CD4-positive, alpha-beta memory T cell (primary cell): ENCODE measurements at places on chromosomes 11 and 22. TPM values are rescaled to one million over a fixed set of nuclear protein-coding genes. Genes with fewer than 3 reads are reported as not detected.

Gene CREB3L1
- not detected for total RNA-seq

Gene DAGLA
- total RNA-seq = 0.30 TPM

Gene SF1
- total RNA-seq = 805 TPM

Gene CBLIF
- not detected for total RNA-seq

Gene CTSF
- 28.1 TPM for total RNA-seq

Gene HARBI1
- total RNA-seq = 7.2 TPM

GRCh38 chr22:19691721-19692341, 22.5 kb upstream of the SEPTIN5 start:
- no peaks in the 10 kb centered on the region for H3K36me3 ChIP-seq
- H3K4me3 ChIP-seq = no peak overlapping the region
- H3K27me3 ChIP-seq = no peaks in the 10 kb centered on the region
- no peak for DNase-seq
- H3K27ac ChIP-seq = no peak overlapping the region

DNA sequence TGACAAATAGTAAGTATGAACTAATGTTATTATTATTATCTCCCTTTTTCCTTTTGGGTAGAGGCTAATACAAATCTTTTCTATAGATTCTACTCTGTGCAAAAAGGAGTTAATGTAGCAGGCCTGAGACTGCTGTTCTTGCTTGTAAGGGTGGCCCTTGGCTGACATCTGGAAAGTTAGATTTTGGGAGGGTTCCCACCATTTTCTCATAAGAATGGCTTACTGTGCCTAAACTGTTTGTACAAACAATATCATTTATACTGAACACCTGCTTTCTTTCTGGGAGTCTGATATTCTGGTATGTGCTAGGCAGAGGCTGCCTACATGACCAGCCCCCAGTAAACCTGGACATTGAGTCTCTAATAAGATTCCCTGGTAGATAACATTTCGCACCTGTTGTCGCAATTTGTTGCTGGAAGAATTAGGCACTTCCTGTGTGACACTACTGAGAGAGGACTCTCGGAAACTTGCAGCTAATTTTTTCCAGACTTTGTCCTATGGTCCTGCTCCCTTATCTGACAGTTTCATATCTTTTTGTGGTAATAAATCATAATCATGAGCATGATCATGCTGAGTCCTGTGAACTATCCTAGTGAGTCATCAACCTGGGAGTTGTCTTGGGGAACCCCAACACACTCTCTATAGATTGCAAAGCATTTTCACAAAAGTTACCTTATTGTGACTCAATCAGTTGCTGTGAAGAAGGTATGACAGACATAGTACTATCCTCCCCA, 257.7 kb upstream of the CCDC90B start:
- no peaks in the 10 kb centered on the region for H3K4me1 ChIP-seq
- no peak for DNase-seq
- H3K36me3 ChIP-seq = no peaks in the 10 kb centered on the region
- no peak overlapping the region for H3K4me3 ChIP-seq

- H3K27ac ChIP-seq = no peak overlapping the region
- peaks cover 4% of the 10 kb centered on the region for H3K27me3 ChIP-seq
- no peak overlapping the region for H3K4me3 ChIP-seq
- H3K36me3 ChIP-seq = no peaks in the 10 kb centered on the region
- DNase-seq = no peak
Observed at GRCh38 chr11:35876786-35877185, 67.1 kb upstream of the LDLRAD3 start.

DNA sequence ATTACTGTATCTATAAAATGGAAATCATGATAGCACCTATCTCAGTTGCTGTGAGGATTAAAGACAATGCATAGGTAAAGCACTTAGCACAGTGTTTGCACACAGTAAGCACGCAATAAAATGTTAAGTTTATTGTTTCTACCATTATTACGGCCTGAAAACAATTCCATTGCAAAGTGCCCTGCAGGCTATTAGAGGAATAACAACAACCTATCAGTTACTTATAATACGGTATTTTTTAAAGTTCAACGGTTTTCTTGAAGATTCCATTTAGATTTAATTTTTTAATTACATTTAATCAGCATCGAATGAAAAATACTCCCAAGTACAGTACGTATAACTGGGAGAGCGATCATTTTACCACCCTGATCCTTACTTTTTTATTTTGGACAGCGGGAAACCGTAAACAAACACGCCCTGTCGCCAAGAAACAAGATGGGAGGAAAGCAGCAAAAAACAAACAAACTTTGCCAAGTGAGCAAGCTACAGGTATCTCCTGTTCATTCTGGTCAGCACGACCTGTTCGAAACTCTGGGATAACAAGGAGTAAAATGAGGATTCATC, 893 bp downstream of the SLC36A4 start:
- no peaks in the 10 kb centered on the region for H3K27me3 ChIP-seq
- no peak for DNase-seq
- no peaks in the 10 kb centered on the region for H3K36me3 ChIP-seq
- peak overlapping the region; percentile 61 for H3K4me3 ChIP-seq

- H3K27me3 ChIP-seq = no peaks in the 10 kb centered on the region
- H3K27ac ChIP-seq = no peak overlapping the region
- no peak overlapping the region for H3K4me3 ChIP-seq
Observed at GRCh38 chr11:78840623-78841022, 266.0 kb upstream of the NARS2 start.

GRCh38 chr11:123086305-123086704, 24.4 kb upstream of the HSPA8 start:
- H3K27me3 ChIP-seq = no peaks in the 10 kb centered on the region
- peaks cover 65% of the 10 kb centered on the region for H3K4me1 ChIP-seq
- H3K27ac ChIP-seq = no peak overlapping the region
- H3K36me3 ChIP-seq = no peaks in the 10 kb centered on the region

DNA sequence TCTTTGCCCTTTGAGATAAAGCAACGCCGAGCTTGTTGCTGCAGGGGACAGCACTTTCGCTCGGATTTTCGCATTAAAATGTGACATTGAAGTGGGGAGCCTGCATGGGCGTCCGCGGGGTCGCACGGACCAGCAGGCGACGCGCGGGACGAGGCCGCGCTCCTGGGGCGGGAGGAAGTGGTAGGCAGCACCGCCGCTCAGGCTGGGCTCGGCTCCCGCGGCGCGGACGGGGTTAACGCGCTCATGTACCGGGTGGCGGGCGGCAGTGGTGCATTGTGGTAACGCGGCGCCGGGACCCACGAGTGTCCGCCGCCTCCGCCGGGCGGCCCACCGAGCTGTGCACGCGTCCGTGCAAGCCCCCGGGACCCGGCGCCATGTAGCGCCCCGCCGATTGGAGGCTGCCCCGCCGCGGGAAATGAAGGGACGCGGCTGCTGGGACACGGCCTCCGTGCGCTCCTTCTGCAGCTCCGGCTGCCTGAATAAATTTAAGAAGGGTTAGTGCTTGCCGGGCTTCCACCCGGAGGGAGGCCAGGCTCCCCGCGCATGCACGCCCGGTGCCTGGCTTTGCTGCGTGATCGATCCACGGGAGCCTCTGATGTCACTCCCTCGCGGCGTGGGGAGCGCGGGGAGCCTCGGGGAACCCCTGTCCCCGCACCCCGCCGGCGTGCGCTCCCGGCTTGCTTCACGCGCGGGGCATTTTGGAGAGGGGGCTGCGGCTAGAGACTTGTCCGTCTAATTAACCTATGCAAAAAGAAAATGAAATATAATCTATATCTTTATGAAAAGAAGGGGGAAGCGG, 127.7 kb downstream of the OSBP2 start:
- H3K4me1 ChIP-seq = peaks cover 9% of the 10 kb centered on the region
- DNase-seq = no peak
- H3K27me3 ChIP-seq = peaks cover 11% of the 10 kb centered on the region
- no peak overlapping the region for H3K4me3 ChIP-seq
- no peaks in the 10 kb centered on the region for H3K36me3 ChIP-seq

DNA sequence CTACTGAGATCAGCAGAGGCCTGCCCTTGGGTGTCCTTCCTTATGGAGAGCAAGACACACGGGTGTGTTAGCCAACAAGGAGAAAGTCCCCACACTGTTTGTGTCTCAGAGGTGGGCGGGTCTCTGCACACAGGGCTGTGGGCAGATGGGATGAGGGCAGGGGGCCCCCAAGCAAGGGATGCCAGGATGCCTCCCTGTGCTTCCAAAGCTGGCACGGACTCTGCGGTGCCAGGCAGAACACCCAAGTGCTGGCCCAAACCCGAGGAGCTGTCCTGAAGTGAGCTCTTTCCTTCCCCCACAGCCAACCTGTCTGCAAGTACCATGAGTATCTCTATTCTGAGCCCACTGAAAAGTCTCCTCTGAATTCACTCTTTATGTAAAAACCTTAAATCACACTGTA, 273.3 kb downstream of the CTTN start:
- H3K4me3 ChIP-seq = no peak overlapping the region
- no peaks in the 10 kb centered on the region for H3K27me3 ChIP-seq

Gene CATSPERZ
- not detected for total RNA-seq

GRCh38 chr11:75344761-75345454, 6.6 kb downstream of the ARRB1 start:
- H3K36me3 ChIP-seq = no peaks in the 10 kb centered on the region
- DNase-seq = no peak
- H3K27ac ChIP-seq = peak overlapping the region; percentile 16
- H3K4me1 ChIP-seq = peaks cover 98% of the 10 kb centered on the region
- no peak overlapping the region for H3K4me3 ChIP-seq
- H3K27me3 ChIP-seq = no peaks in the 10 kb centered on the region

GRCh38 chr11:22780952-22781593, 48.5 kb downstream of the SVIP start:
- H3K4me3 ChIP-seq = no peak overlapping the region
- H3K4me1 ChIP-seq = no peaks in the 10 kb centered on the region
- H3K36me3 ChIP-seq = no peaks in the 10 kb centered on the region
- DNase-seq = no peak
- H3K27me3 ChIP-seq = no peaks in the 10 kb centered on the region
- H3K27ac ChIP-seq = no peak overlapping the region

Gene OR5T1
- not detected for total RNA-seq

Gene FBLN1
- total RNA-seq = not detected

- H3K36me3 ChIP-seq = no peaks in the 10 kb centered on the region
- H3K27me3 ChIP-seq = no peaks in the 10 kb centered on the region
- H3K27ac ChIP-seq = peak overlapping the region; percentile 49
- DNase-seq = peak; percentile 66
Observed at GRCh38 chr22:39925909-39926679, 25.2 kb downstream of the GRAP2 start.

DNA sequence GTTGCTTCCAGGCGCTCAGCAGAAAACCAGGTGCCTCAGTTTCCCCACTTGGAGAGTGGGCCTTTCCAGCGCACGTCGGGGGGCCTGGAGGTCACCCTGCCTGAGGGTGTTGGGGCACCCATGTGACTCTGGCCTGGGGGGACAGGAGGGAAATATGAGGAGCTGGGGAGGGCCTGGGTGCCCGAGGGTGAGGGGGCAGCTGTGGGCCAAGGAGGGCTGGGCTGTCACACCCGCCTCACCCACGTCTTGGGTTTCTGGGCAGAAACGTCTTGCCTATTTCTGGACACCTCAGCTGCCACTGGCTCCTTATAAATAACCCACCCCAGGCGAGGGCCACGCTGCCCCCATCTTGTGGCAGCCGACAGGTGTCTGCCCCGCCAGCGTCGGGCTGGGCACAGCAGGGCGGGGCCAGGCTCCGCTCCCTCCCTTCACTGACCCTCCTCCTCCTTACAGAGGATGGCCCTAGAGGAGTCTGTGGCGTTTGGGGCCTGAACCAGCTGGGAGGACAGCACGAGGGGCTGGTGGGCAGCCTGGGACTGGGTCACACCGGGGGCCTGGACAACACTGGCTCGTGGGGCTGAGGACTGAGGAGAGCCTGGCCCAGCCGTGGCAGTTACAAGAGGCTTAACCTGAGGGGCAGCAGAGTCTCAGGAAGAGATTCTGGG, 1.5 kb downstream of the TNNT3 start:
- H3K27me3 ChIP-seq = no peaks in the 10 kb centered on the region
- no peaks in the 10 kb centered on the region for H3K36me3 ChIP-seq
- H3K27ac ChIP-seq = no peak overlapping the region
- DNase-seq = no peak

Gene MUC15
- total RNA-seq = not detected

GRCh38 chr11:32005786-32006416, 85.0 kb upstream of the RCN1 start:
- H3K27ac ChIP-seq = no peak overlapping the region
- H3K4me3 ChIP-seq = no peak overlapping the region
- no peaks in the 10 kb centered on the region for H3K36me3 ChIP-seq
- H3K27me3 ChIP-seq = peaks cover 3% of the 10 kb centered on the region

GRCh38 chr22:19921544-19922081, 20.0 kb upstream of the COMT start:
- H3K36me3 ChIP-seq = peaks cover 21% of the 10 kb centered on the region
- H3K4me1 ChIP-seq = no peaks in the 10 kb centered on the region
- no peak overlapping the region for H3K27ac ChIP-seq
- no peak for DNase-seq
- H3K27me3 ChIP-seq = no peaks in the 10 kb centered on the region

DNA sequence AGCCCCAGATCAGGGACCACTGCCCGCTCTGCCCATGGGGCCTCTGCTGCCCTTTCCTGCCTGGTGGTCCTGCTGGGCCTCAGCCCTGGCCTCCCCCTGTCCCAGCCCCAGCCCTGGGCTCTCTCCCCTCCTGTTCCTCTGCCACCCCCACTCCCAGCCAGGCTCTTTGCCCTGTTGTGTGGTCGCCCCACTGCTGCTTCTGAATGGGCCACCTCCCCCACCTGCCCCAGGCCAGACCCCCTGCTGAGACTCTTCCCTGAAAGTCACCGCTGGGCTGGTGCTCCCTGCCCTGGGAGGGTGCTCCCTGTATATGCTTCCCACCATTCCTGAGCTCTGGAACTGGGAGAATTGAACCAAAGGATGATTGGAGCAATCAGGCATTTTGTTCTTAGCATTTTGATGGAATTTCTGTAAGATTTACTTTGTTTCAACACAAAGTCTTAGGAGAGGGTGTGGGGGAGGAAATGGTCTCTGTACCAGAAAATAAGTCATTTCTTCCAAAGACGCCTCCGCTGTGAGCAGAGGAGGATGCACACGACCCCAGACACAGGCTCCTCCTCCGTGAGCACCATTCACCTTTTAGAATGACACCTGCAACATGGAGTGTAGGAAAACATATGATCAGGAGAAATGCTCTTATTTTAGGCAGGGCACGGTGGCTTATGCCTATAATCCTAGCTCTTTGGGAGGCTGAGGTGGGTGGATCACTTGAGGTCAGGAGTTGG, 5.2 kb downstream of the APOBEC3B start:
- DNase-seq = no peak
- no peak overlapping the region for H3K27ac ChIP-seq
- H3K36me3 ChIP-seq = no peaks in the 10 kb centered on the region
- peaks cover 61% of the 10 kb centered on the region for H3K4me1 ChIP-seq
